ENCODE measurements at places on chromosomes 13 and 19.

- DNase-seq, result no peak
These were observed 302.7 kb downstream of the FGF9 start for GRCh38 chr13:21973437-21974125.

GRCh38 chr13:42891591-42891990 lies 100.5 kb downstream of the EPSTI1 start:
- no peak for DNase-seq

GRCh38 chr19:45400192-45400591 lies 4.7 kb downstream of the PPP1R13L start:
- DNase-seq, result no peak

DNA sequence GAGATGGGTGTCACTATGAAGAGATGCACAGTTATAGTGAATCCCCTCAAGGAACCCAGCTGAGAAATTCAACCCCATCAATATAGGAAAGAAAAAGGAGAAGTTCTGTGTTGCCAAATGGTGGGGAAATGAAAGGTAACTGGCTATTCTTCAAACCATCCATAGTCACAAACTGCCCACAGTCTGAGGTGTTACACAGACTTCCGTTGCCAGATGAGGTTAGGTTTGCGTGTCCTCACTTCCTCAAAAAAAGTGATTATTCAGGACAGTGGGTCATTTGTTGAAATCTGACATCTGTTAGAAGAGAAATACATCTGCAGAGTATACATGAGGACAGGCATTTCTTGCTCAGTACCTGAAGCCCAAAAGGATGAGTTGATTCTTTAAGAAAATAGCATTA lies 9.0 kb downstream of the SIGLEC5 start:
- DNase-seq, result no peak

Measured in Right ventricle myocardium inferior (tissue), 1 donor.